ENCODE measurements at places on chromosomes 7 and 10.

DNA sequence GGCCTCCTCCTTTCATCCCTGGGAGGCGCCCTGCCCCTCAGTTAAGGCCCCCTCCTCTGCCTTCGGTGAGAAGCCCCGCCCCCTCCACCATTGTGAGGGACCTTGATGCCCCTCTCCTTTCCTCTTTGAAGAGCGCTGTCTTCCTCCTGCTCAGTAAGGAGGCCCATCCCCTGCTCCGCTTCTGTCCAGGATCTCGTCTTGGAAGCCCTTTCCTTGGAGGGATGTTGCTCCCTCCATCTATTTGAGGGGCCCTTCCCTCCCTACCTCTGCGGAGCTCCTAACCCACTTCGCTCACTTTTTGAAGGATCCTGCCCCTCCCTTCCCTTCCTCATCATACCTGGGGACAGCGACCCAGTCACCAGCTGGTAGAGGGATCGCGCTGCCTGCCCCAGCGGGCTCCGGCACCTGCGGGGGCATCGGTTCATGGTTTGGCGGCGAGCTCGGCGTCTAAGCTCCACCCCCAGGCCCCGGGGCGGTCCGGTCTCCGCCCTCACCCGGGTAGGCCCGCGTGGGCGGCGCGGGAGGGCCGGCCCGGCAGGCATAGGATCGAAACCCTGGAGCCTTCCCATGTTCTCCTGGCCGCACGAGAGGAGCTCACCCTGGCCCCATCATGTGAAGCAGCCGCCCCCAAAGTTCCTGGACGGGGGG is 4.1 kb downstream of the KCNIP2 start:
- no peak for DNase-seq

DNA sequence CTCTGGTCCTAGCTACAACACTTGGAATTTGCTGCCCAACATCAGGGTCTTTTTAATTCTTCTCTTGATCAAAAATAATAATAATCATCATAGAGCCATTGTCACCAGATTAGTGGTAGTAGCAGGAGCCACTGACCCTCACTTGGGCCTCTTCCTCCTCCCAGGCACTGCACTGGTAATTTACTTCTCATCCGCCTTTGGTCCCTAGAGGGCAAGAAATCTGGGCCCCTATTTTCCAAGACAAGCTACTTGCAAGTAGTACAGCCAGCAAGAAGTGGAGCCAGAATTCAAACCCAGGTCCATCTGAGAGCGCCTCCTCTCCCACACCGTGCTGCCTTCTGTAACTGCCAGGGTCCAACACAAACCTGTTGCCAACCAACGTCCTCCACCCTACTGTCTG is 121.2 kb downstream of the SPDYE5 start:
- no peak for DNase-seq

GRCh38 chr7:35374858-35375257 is 121.0 kb upstream of the TBX20 start:
- DNase-seq: no peak

GRCh38 chr7:74572301-74572979 is 85.1 kb upstream of the GTF2I start:
- no peak for DNase-seq

DNA sequence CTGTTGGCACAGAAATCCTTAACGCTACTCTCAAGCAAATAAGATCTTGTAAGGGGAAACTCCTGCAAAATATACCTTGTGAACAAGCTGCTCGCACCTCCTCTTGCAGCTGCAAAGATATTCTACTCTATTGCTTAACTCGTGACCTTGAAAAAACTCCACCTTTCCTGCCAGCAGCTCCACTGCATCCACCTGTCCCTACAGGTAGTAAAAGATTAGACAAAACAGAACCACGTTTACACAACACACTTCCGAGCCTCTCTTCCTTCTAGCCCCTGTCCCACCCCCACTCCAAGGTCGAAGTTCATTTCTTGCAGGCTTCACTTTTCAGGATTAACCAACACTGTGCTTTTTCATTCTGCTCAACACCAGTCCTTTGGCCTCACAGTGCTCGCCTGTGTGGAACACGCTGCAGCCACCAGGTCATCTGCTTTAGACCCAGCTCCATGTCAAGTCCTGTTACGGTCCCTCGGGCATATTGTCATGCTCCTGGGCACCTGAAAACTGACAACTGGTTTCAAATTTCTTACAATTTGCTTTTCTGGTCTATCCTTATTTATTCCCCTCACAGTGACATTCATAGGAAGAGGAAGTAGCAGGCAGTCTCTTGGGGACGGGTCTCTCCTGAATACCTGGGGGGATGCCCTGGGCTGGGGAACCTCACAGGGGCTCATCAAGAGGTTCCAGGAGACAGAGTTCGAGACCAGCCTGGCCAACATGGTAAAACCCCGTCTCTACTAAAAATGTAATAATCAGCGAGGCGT is 165.8 kb upstream of the KLF14 start:
- DNase-seq: no peak

Measured in activated naive CD8-positive, alpha-beta T cell treated with anti-CD3 and anti-CD28 coated beads, Interleukin-2, amount 50 U/mL, for 16 hours (primary cell).